ENCODE measurements at places on chromosomes 3 and 15.

DNA sequence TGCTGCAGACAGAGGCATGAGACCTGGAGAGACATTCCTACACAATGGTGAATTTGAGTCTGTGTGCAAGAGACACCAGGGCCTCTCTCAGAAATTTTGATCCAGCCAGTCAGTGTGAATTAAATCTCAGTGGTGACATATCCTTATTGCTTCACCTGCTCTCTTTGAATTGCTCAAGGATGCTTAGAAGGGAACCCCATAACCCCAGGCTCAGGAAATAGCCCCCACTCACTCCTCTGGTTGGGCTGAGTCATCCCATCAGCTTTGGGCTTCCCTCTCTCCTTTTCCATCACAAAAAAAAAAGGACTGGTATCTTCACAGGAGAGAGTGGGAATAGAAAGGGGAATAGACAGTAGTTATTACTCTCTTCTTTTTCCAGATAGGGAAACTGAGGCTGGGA lies 33.0 kb upstream of the LARS2 start:
- DNase-seq = no peak

DNA sequence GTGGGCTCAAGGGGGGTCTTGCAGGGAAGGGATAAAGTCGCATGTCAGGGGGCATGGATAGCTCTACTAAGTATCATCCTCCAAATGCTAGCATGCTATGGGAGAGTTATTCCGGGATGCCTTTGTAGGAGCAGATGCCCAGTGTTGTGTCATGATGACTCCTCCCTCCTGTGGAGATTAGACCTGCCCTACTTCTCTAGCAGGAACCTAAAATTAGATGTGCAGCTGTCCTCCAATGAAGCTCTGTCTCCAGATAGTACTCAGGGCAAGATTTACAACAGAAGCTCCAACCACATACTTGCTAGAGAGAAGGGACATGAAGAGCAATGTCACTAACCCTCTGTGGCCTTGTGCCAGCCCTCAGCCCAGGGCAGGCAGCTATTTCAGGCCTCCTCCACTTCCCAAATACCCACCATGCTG lies 82.5 kb downstream of the AGBL1 start:
- DNase-seq = no peak

- DNase-seq = no peak
Observed at GRCh38 chr15:89194608-89195007, 26.8 kb downstream of the RLBP1 start.

DNA sequence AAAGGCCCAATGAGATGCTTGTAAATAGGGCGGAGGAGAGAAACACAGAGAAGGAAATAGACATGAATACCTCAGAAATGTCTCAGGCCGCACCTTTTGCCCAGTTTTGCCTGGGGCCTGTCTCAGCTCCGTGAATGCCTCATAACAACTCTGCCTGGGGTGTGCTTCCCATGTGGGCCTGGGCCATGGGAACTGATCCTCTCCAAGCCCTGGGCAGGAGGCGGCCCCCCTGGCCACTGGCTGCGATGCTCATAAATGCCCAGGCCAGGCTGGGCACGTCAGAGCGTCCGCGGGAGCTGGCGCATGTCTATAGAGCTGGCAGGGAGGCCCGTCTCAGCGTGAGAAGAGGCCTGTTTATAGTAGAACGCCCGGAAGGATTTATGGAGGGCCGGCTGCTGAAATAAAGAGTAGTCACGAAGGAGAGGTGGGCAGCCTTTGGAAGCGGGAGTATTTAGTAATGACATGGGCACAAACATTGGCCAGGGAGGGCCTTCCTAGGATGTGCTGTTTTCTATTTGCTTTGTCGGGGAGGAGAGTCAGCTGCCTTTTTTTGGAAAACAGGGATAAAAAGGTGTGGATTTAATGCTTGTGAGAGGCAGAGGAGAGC lies 85.9 kb upstream of the IGF1R start:
- no peak for DNase-seq

DNA sequence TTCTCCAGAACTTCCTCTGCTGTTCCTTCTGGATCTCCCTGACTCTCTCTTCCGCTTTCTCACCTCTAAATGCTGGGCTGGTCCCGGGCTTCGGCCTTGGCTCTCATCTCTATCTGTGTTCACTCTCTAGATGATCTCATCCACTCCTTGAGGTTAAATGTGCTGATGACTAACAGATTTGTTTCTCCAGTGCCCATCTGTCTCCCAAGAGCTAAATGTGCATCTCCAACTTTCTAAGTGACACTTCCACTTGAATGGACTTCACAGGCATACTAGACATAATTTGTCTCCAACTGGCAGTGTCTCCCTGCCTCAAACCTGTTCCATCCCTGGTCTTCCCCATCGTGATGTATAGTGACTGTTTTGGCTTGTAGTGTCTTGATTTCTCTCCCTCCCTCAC lies 95.3 kb downstream of the ITPR1 start:
- DNase-seq = no peak

DNA sequence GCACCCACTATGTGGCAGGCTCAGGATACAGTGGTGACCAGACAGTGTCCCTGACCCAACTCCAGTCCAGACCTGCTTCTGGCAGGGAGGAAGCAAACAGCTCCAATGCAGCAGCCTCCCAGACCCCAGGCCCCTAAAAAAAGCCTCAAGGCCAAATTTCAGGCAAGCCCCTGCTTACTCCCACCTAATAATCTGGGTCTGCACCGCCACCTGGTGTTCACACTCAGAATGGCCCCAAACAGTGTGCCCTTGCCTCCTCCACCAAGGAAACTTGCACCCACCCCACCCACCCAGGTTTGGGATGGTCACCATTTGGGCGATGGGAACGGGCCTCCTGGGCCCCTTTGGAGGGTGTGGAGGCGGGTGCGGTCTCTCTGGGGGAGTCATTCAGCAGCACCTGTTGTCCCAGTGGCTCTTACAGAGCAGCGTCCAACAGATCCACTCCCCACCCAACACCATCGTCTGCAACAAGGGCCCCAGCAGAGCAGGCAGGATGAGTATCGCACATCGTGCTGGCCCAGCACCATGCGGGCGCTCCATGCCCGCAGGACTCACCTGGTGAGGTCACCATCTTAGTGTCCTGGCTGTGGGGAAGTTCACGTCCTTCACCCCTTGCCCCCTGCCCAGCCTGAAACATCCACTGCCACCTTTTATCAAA lies 17.3 kb downstream of the C3orf18 start:
- peak; percentile 65 for DNase-seq

DNA sequence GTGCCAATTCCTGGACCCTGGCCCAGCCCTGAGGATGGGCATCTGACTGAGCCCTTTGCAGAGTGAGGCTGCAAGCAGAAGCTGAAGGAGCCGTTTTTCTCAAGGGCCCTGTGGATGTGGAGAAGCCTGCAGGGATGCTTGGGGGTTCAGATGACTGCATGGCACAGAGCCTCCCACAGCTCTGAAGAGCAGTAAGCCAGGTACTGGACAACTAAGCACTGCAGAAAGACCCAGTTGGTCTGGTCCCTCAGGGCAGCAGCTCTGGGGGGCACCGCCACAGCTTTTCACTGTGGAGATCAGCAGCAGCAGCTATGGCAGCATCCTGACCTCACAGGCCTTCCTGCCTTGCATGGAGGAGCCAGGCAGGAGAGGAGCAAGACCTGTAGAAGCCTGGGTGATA lies 67.6 kb downstream of the CRYGS start:
- DNase-seq = no peak

DNA sequence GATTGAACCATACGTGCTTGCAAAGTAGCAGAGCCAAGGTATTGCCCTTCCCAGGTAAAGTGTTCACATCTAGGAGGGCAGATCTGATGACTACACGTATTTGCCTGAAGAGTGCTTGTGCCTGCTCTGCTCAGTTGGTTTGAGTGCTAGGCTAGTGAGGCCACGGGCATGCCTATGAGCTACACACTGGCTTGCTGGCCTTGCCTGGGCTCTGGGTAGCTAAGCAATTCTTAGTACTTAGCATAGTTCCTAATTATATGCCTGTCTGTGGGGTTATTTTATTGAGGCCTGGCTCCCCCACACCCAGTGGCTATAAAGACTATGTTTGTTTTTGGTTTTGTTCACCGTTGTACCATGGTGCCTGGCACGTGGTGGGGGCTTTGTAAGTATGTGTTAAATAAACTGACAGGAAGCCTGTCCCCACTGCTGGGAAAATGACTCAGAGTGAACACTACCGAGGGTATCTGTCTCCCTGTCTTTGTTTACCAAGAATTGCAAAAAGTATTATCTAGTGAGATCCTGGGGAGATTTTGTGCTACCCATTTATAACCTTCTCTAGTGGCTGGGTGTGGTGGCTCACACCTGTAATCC lies 72.1 kb upstream of the ETV5 start:
- DNase-seq = peak; percentile 67

DNA sequence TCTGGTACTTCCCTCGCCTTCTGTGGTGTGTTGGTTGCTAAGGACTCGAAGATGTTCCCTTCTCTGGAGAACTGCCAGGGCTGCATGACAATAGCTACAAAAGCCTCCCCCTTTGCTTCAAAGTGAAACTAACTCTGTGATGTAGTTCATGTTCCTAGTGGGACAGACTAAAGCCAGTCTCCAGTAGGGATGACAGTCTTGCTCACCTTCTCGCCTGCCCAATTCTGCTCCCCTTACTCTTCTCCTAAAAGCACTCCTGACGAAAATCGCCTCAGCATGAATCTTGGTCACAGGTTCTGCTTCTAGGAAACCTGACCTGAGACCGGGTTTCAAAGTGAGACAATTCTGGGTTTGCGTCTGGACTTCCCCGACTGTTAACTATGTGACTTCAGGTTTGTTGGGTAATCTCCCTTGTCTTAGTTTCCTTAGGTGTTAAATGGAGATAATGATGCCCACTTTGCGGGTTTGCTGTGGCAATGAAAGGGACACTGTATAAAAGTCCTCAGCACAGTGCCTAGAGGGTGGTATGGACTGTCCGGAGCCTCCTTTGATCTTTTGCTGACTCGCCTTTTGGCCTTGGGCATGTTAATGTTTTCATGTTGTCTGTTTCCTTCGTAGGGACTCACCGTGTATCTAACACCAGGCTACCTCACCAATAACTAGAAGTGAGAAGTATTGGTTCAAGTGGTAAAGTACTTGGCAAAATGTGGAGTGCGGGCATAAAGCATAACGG lies 24.9 kb upstream of the THRB start:
- no peak for DNase-seq

DNA sequence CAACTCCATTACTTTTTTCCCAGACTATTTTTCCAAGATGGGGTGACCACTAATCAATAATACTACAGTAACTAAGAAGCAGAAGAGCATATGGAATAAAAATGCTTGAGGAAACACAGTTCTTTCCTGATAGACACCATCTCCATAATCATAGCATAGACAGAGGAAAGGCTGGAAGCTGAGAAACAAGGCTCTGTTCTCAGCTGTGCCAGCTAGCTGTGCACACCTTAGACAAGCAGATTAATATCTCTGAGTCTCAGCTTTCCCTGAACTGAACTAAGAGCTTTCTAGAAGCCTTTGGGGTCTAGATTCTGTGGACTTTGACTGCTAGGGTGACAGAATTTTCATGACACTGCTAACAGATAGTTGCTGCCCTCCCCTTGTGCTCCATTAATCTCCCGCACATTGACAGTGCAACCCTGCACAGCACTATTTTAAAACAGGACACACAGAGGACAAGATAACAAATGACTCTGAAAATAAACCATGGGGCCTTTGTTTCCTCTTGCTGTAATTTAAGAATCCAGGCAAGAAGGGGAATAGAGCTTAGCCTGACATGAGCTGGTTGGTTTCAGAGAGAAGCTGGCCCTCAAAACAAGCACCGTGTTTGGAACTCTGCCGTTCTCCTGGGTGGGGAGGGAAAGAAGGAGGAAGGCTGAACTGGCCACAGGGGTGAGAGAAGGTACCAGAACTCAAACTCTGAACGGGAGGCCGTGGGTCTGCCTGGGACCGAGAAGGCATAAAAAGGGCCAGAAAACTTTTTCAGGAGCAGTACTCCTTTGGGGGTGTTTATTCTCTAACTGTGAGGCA lies 67.4 kb downstream of the ATP13A5 start:
- DNase-seq = no peak

DNA sequence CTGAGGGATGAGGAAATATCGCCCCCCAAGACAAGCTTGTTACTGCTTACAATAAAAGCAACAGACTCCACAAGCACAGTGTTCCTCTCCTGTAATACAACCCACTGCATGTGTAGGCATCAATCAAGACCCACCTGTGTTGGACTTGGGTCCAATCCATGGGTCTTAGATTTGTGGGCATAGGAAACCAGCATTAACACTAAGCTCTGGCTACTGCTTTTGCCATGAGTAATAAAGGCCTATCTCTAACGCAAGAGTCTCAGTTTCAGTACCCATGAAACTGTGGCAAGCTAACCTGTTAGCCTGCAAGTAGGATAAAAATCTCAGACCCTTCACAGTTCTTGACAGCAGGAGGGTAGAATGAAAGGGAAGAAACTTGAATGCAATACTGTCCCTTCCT lies 5.2 kb upstream of the EIF1B start:
- no peak for DNase-seq

GRCh38 chr3:116240261-116240660 lies 205.0 kb downstream of the LSAMP start:
- no peak for DNase-seq

- no peak for DNase-seq
Observed at GRCh38 chr3:185789134-185789533, 35.7 kb downstream of the IGF2BP2 start.

DNA sequence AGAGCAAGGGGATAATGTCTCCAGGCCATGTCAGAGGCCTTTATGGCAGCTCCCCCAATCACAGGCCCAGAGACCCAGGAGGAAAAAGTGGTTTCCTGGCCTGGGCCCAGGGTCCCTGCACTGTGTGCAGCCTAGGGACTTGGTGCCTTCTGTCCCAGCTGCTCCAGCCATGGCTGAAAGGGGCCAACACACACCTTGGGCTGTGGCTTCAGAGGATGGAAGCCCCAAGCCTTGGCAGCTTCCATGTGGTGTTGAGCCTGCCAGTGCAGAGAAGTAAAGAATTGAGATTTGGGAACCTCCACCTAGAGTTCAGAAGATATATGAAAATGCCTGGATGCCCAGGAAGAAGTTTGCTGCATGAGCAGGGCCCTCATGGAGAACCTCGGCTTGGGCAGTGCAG lies 18.1 kb upstream of the TP63 start:
- DNase-seq = no peak

GRCh38 chr3:46221938-46222337 lies 13.8 kb upstream of the CCR1 start:
- no peak for DNase-seq

GRCh38 chr3:30620402-30621360 lies 14.3 kb downstream of the TGFBR2 start:
- DNase-seq = peak; percentile 78

DNA sequence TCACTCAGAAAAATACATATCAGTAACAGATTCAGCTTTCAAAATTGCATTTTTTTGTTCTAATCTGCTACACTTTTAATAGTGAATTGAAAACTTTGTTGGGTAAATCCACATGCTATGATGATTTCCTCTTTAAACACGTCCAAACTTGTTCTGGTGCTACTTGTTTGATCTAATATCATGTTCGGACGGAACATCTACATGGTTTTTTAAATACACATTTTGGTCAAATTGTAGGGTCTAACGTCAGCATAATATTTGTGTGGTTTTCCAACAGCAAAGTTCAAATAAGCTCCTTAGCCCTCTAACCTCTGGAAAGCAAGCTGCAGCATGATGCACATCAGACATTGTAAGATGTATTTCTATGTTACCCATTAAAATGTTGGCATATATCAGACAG lies 98.5 kb upstream of the OSTN start:
- DNase-seq = no peak

Measured in stimulated activated effector memory CD8-positive, alpha-beta T cell treated with anti-CD3 and anti-CD28 coated beads, Interleukin-12 subunit alpha, Interleukin-12 subunit beta, amount 100 ng/mL, for 72 hours (primary cell).